ENCODE measurements at places on chromosomes 1 and 21. TPM values are rescaled to one million over a fixed set of nuclear protein-coding genes. Genes with fewer than 3 reads are reported as not detected.

DNA sequence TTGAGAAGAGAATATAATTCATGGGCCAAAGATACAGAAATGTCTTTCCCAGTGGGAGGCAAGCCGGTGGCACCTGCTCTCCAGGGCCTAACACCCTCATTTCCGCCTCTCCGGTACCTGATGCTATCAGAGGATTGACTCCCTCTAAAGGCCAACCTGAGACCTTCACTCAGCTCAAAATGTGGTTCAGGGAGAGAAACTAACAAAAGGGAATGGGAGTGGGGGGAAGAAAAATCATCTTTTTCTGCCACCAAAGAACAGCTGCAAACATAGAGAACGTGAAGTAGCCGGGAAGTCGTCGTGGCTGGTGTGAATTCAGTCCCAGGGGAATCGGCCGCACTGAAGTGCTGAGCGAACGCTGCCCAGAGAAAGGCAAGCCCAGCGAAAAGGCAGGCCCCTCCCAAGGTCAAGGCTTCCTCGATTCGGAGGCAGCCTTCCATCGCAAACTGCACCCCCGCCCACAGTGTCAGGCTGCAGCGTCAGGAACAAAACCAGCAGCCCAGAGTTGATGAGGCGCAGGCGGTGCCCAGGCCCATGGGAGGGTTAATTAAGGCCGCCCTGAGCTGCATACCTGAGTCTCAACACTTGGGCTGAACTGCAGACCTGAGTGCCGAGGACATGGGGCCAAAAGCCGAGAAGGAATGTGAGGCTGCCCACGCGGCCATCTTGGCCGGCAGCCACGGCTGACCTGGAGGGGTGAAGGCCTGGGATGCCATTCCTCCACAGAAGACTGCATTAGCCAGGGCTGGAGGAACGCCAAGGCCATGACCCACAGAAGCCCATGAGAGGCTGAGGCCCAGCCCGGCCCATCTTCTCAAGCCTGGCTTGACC is 160.2 kb downstream of the PSMG1 start:
- DNase-seq, result no peak

DNA sequence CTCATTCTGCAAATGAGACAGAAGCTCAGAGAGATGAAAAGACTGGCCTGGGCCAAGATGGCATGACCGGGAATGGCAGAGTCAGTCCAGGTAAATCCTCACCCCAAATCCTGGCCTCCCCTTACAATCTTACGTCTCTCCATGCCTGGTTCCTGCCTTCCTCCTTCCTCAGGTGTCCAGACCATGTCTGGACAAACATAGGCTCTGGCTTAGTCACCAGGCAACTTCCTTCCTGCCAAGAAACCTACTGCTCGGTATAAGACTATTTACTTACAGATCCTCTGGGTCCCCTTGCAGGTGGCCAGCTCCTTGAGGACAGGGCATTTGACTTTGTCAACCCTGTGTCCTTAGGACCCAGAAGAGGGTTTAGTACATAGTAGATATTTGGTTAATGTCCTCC is 69.4 kb upstream of the ROR1 start:
- DNase-seq, result no peak

DNA sequence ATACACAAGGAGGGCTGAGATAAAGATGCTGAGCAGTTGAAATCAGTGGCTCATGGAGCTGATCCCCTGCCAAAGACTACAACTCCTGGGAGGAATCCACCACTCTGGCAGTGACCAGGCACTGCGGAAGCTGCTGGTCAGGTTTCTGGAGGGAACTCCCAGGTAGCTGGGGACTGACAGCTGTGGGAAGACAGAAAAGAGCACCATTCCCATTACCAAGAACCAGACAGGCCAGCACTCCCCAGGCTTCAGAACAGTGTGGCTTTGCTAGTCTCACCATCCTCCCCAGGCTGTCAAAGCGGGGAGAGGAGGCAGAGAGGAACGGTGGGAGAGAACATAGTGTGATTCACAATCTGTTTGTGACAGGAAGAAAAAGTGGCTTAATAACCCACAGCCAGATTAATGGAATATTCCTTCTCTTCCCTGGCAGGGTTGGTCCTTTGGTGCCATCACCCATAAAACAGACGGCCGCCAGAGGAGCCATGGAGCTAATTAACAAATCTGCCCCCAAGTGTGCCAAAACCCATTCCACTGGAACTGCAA is 92.1 kb downstream of the MAB21L3 start:
- no peak for DNase-seq

CDK11A gene
- total RNA-seq, result 25.1 TPM

ASAP3 gene
- 36.3 TPM for total RNA-seq
